Activated CD8-positive, alpha-beta memory T cell treated with anti-CD3 and anti-CD28 coated beads for 1 hour (primary cell): ENCODE measurements at places on chromosomes 5 and 9.

DNA sequence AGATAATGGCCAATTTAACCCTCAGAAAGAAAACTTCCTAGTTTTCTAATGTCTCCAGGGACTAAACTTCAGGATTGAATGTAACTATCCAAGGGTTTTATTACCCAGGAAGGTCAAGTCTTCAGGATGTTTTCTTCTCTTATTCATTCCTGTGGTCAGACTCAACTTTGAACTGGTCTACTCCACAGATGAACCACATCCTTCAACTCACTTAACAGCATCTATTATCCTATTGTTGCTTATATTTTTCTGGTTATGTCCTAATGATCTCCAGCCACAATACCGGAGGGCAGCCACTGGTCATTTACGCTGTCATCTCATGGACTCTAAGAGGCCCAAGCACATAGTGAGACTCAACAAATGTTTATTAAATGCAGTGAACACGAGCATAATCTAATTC lies 47.2 kb upstream of the LIFR start:
- no peak for DNase-seq

DNA sequence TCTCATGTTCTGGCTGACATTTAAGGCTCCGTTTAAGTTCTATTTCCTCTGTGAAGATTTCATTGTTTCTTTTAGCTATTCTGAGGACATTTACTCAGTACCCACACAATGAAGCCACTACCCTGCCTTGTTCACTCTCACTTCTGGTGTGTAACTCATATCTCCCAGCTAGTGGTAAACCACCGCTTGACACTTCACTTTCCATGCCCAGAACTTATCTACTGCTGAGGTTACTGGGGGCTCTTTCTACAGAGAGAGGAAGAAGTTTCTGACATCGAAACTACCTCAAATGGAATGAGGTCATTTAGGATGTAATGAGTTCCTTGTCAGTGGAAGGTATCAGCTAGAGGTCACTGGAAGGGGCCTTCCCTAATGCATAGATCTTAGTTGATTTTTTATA lies 501.5 kb downstream of the DMAC1 start:
- no peak for DNase-seq

DNA sequence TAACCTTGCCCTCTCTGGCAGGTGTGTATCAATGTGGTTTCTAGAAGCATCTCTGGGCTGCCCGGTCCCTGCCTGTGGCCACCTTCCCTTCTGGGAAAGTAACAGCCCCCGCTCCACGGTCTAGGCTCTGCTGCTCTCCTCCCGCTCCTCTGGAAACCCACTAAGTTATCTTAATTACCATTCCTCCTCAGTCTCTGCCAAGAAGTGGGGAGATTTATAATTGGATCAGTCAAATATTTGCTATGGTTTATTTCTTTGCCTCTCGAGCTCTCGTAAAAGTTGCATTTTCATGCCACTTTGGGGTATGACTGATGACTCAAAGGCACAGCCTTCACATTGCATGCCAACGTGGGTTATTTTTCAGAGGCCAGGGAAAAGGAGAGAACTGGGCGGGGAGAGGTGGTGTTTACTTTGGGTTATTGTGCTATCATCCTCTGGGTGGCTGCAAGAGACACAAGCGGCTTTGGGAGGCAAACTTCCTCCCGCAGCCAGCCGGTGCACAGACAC lies 205.3 kb upstream of the WWC1 start:
- no peak for DNase-seq

DNA sequence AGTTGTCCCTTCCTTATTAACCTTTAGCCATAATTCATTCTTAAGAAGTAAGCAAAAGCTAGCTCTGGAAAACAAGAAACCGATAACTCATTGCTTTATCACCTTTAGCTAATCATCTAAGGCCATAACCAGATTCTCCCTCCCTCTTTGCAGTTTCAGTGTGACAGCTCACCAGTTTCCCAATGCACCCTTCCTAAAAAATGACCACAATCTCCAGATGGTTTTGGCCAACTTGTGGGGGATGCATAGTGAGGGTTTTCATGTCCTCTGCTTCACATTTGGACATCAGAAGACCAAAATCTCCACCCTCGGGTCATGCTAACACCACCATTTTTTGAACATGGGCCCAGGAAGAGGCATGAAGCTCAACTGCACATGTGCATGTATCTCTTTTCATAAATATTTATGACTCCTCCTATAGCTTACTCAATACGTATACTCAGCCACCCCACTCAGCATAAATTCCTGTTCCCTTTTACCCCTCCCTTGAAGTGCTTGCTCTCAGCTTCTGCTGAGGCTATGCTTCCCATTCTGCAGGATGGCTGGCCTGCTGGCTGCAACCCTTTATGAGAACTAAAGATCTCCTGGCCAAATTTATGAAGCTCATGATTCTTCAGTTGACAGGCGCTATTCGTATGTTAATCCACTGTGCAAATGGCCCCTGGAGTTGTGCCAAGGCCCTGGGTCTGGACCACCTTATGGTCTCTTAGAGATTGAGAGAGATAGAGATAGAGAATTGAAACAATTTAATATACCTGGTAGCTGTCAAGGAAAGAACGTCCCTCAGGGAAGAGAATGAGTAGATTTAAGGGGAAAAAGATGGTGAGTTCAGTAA lies 14.8 kb downstream of the PPP3R2 start:
- DNase-seq: no peak

DNA sequence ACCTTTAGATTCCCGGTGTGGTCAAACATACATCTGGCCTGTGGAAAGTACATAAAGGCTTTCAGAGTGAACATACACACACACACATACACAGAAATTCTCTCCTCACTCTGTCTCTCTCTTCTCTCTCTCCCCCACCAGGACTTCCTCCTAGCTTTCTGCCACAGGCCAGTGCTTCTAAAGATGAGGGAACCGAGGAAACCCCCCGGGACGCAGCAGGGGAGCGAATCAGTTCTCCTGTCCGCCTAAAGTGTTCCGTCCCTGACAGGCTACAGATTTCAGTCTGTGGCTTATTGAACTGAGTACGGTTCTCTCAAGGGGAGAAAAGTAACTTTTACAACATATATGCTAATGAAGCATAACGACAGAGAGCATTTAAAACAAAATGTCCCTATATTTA lies 75.8 kb downstream of the MED27 start:
- DNase-seq: no peak

GRCh38 chr5:138538943-138539627 lies 4.0 kb downstream of the ETF1 start:
- no peak for DNase-seq

GRCh38 chr5:54017580-54017979 lies 292.8 kb downstream of the ARL15 start:
- no peak for DNase-seq

DNA sequence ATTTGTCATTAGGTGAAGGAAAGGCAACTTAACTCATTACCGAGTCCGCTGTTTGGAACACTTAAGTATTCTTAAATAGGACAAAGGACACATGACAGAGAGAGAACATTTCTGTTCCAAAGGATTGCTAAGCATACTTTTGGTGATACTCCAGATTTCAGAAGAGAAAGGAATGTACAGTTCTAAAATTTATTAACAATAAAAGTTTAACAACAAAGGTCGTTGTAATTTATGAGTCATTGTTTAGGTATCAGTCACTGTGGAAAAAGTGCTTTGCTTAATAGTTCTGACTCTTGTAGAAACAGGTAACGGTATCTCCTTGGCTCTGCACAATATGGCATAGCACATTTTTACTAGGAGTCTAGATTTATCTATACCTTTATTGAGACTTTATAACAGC lies 36.3 kb upstream of the PAM start:
- DNase-seq: no peak

DNA sequence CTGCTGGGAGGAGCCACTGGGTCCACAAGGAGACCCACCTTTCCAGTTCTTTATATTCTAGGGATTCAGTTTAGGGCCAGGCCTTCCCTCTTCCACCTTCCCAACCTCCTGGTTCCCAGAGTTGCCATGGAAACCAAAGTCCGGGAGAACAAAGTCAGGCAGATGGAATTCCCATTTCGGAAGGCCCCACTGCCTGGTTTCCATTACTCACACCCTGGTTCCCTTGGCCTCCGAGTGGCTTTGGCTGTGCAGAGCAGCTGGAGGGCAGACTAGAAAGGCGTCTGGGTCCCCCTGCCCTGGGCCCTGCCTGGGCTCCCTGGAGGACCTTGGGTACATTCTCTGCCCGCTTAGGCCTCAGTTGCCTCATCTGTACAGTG lies 136.1 kb downstream of the RGS3 start:
- DNase-seq: no peak

DNA sequence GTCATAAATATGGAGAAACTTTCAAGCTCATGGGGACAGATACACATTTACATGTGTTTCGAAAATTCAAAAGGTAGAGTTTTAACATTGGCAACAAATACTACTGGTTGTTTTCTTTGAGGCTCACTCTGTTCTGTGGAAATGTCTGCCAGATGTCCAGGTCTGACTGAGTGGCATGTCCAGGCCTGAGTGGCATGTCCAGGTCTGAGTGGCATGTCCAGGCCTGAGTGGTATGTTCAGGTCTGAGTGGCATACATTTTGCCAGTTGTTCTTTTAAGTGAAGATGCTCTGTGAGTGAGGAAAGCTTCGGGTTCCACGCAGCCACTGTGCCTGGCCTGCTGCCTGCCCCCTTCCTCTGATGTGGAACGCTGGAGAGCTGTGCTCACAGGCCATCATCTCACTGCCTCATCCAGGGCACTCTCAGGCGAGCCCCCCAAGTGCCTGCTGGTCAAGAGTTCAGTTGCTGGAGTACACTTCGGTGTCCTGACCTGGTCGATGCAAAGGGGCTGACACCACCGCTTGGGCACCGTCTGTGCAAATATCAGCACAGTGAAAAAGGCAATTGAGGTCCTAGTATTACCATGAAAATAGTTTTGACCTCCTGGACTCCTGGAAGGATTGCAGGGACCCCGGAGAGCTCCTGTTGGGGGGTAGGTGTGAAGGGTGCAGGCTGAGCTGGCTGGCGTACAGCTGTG lies 89.9 kb downstream of the EHMT1 start:
- DNase-seq: no peak

GRCh38 chr9:133258061-133259015 lies 16.7 kb downstream of the ABO start:
- DNase-seq: no peak

GRCh38 chr9:105968811-105969466 lies 274.6 kb downstream of the TMEM38B start:
- DNase-seq: no peak

GRCh38 chr5:179211631-179212030 lies 133.6 kb downstream of the ADAMTS2 start:
- DNase-seq: no peak

DNA sequence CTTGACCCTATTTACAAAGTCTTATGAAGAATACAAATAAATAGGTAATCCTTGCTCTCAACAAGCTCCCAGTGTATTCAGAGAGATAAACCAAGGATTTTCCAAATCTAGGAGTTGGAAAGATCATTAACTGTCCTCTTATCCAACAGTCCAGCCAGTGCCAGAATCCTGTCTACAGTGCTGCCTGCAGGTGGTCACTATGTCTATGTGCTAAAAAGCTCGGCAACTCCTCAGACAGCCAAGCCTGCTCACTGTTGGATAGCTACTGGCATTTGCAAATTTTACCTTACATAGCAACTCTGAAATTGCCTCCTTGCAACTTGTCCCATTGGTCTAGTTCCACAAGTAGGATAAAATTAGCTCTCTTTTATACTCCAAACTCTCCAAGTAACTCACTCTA lies 187.4 kb downstream of the DCP2 start:
- no peak for DNase-seq

DNA sequence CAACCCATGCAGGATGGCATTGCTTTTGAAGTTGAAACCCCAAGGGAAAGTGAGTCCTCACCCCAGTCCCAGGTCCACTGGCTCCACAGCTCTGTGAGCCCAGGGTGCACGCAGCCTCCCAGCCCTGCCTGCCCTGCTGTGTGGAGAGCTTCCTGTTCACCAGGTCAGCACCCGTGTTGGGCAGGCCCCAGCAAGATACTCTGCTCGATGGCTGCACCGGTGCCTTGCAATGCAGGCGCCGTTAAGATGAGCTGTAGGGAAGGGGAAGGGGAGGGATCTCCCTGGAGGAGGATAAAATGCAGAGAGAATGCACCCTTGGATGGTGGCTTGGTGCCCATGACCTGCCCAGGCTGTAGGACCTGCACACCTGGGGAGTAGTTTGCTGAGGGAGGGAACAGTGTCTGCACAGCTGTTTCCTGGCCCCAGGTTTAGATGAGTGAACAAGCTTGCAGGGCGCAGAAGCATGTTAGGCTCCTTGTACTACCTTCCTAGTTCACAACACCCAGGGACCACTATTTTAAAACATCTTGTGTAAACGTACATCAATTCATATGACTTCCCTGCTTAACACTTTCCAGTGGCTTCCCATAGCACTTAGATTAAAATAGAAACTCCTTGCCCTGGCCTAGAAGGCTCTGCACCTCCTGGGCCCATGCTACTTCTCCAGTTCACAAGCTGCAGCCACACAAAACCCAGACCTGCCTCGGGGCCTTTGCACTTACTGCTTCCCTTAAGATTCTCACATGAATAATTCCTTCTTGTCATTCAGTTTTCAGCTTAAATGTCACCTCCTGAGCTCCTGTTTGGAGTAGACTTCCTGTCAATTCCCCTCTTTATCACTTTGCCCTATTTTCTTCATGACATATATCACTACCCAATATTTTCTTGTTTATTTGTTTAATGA lies 19.6 kb downstream of the FAT2 start:
- DNase-seq: no peak

DNA sequence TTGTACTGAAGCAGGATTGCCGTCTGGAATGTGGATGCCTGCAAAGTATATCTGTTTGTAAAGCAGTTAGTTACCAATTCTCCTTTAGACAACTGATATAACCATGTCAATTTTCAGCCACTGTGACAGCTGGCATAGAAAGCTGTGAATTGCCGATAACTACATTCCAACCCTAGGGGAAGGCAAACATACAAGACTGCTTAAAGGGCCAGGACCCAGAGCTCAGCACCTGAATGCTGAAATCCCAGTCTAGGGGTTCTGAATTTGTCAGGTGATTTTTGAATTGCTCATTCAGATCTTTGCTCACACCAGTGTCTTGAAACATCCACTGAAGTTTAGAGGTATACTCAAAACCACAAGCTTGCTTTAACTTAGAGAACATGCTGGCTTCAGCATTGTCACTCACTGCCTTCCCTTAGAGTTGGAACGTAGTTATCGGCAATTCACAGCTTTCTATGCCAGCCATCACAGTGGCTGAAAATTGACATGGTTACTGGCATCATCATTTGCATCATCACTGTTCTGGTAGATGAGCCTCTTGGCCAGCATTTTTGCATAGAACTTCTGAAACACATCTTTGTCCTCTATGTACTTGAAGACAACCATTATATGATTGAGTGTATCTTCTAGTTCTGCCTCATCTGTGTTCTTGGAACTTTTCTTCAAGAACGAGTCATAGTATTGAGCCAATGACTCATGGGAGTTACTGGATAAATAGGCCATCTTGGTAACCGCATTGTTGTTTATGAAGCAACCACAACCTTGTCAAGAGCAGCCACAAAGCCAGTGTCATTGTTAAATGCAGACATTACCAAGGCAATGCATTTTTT lies 82.1 kb downstream of the CCDC192 start:
- no peak for DNase-seq

- no peak for DNase-seq
Observed at GRCh38 chr5:149205625-149206523, 64.6 kb downstream of the ABLIM3 start.

DNA sequence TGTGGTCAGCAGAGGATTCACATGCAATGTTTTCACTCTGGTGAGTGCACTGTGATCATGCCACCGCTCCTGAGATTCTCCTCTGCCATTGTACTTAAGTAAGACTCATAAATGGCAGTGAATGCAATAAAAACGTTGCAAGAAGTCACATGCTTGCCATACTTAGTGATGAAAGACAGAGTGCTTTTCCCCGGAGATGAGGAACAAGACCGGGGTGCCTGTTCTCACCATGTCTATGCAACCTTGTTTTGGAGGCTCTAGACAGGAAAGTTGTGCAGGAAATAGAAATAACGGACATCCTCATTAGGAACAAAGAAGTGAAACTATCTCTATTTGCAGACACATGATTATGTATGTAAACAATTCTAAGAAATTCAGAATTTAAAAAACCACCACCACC lies 84.7 kb upstream of the IRX2 start:
- no peak for DNase-seq
